Effector memory CD8-positive, alpha-beta T cell (primary cell): ENCODE measurements at places on chromosomes 7 and 10.

GRCh38 chr10:21171197-21171935, 274.3 kb upstream of the NEBL start:
- H3K27me3 ChIP-seq, result peaks cover 49% of the 10 kb centered on the region
- H3K4me1 ChIP-seq, result peaks cover 3% of the 10 kb centered on the region
- no peak overlapping the region for H3K4me3 ChIP-seq
- DNase-seq, result no peak
- H3K36me3 ChIP-seq, result no peaks in the 10 kb centered on the region
- no peak overlapping the region for H3K27ac ChIP-seq

- H3K36me3 ChIP-seq, result no peaks in the 10 kb centered on the region
- no peaks in the 10 kb centered on the region for H3K4me1 ChIP-seq
- no peak overlapping the region for H3K4me3 ChIP-seq
- DNase-seq, result no peak
- no peaks in the 10 kb centered on the region for H3K27me3 ChIP-seq
Observed at GRCh38 chr7:80781146-80781545, 137.7 kb downstream of the SEMA3C start.

- no peak overlapping the region for H3K27ac ChIP-seq
- no peaks in the 10 kb centered on the region for H3K4me1 ChIP-seq
- no peaks in the 10 kb centered on the region for H3K36me3 ChIP-seq
- no peak overlapping the region for H3K4me3 ChIP-seq
- H3K27me3 ChIP-seq, result no peaks in the 10 kb centered on the region
Observed at GRCh38 chr10:76547352-76547972, 1090.1 kb downstream of the KCNMA1 start.

DNA sequence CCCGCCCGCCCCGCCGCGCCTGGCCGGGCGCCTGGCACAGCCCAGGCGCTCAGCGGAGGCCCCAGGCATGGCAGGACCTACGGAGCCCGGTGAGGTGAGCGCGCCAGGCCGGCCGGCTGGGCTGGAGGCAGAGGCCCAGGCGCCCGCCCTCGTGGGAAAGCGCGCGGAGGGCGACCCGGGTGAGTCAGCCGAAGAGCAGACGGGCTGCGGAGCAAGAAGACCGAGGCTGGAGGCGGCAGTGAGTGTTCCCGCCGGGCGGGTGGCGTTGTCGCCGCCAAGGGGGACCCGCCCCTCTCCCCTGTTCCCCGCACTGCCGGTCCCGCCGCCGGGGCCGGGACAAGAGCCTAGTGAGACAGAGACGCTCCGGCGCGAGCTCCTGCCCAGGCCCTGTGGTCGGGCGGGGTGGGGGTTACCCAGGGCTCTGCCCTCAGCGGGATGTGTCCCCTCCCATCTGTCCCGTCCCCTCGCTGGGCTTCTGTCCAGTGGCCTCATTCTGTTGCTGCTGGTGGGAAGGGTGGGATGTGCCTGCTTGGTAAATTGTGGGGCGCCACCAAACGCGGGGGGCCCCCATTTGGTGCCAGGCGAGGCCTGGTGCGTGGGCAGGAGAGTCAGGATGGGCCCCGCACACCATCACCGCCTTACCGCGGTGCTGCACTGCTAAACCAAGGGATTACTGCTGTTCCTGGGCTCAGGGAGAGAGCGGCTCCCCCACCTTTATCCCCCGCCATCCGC, 17.0 kb upstream of the NODAL start:
- no peak for DNase-seq
- no peak overlapping the region for H3K27ac ChIP-seq
- H3K36me3 ChIP-seq, result peaks cover 2% of the 10 kb centered on the region

- peak overlapping the region; percentile 57 for H3K4me3 ChIP-seq
- DNase-seq, result peak; percentile 18
Observed at GRCh38 chr10:5317547-5318107, 47.1 kb upstream of the UCN3 start.
